Fibroblast of gingiva (primary cell): ENCODE measurements at places on chromosomes 2 and 18.

GRCh38 chr2:88692187-88692586 lies 714 bp downstream of the RPIA start:
- no peak for DNase-seq

- DNase-seq, result no peak
Measured at GRCh38 chr2:85145116-85145820, 12.1 kb downstream of the TCF7L1 start.

GRCh38 chr2:8490166-8490721 lies 191.6 kb upstream of the ID2 start:
- no peak for DNase-seq

GRCh38 chr2:98280376-98281102 lies 65.7 kb upstream of the CNGA3 start:
- no peak for DNase-seq

- DNase-seq, result no peak
Measured at GRCh38 chr2:37870829-37871228, 54.3 kb upstream of the RMDN2 start.

DNA sequence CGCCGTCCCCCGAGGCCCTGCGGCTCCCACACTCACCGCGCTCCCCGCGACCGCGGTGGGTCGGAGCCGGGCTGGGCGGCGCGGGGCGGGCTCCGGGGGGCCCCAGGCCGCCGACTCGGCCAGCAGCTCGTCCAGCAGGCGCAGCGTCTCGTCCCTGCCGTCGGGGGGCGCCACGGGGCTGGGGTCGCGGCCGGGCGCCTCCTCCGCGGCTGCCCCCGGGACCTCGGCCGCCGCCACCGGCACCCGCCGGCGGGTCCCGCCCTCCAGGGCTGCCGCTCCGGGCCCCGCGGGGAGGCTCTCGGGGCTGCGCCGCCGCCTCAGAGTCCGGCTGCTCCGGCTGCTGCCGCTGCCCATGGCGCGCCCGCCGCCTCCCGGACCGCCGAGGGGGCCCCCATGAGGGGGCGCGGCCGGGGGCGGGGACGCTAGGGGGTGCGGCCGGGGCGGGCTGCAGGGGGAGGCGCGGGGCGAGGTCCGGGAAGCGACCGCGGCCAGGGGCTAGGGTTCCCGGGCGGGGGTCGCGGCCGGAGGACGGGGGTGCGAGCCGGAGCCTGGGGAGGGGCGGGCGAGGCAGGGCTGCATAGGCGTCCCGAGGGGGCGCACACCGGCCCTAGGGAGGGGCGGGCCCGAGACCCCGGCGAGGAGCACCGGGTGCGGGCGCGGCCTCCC lies at the start of gene CYS1:
CYS1 (minus strand) TSS at position 542 of the 666 bp plus-strand sequence; CDS start at position 354, 188 bp downstream.
- DNase-seq, result no peak

DNA sequence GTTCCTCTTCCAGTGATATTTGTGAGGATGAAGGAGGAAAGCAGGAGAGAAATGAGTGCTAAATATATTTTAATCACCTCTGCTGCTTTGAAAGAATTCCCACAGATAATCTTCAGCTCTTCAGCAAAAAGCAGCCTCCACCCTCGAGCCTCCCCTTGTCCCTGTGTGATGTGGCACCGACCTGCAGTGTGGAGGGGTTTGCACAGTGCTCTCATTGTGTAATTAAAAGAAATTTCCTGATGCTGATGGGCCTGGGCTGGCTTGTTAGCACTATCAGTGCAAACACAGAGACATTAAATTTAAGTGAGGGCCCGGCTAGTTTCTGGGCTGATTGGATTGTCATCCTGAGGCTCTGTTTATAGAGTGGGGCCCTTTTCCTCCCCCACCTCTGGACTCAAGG lies 53.4 kb downstream of the KIF5C start:
- DNase-seq, result no peak

- no peak for DNase-seq
Measured at GRCh38 chr18:24456549-24456948, 3.9 kb upstream of the HRH4 start.

DNA sequence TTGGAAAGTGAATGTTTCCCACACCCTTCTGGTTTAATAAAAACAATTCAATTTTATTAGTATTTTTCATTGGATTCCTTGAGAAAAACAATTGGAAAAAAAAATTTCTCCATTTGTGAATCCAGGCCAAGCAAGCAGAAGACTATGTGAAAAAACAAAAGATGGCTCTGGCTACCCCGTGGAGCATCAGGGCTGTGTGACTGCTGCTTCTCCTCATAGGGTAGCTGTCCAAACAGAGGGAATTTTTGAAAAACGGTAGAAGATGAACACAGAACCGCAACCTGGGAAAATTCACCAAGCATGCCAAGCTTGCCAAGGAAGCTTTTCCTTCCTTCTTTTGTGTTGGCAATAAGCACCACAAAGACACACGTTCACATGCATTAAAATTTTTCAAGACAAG lies 71.3 kb upstream of the ACVR2A start:
- DNase-seq, result no peak

- DNase-seq, result no peak
Measured at GRCh38 chr2:9590641-9591040, 35.0 kb upstream of the ADAM17 start.

- peak; percentile 41 for DNase-seq
Measured at GRCh38 chr2:24816884-24817283, 23.7 kb downstream of the CENPO start.

DNA sequence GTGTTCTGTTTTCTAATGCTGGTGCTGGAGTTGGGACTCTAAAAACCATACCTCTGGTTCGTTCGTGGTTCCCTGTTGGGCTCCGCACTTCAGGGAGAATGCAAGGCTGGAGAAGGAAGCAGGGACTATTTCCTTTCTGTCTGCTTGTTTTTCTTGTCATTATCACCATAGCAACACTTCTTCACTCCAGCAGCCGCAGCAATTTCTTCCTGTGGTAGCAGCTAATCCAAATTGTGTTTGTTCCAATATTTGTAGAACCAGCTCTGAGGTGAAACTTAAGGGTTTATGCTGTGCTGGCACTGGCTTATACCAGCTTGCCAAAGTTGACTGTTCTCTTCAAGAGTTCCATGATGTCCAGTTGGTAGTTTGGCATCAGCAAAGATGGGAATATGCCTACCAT lies 301.4 kb upstream of the SYT4 start:
- peak; percentile 4 for DNase-seq

- DNase-seq, result peak; percentile 83
Measured at GRCh38 chr2:120678251-120678650, 57.4 kb upstream of the GLI2 start.

GRCh38 chr2:207825978-207826377 lies 56.3 kb upstream of the FZD5 start:
- no peak for DNase-seq

DNA sequence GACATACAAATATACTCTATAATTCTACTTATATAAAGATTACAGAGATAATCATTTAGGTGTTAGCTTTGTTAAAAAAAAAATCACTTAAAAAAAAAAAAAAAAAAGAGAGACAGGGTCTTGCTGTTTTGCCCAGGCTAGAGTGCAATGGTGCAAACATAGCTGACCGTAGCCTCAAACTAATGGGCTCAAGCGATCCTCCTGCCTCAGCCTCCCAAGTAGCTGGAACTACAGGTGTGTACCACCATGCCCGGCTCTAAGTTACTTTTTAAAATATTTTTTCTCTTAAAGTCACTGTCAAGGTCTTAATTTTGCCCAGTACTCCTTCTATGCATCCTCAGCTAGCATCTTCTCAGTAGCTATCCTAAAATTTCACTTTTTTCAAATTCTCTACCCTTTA lies 77.2 kb upstream of the SLC25A52 start:
- DNase-seq, result no peak

GRCh38 chr2:67599561-67599960 lies 202.4 kb downstream of the ETAA1 start:
- DNase-seq, result no peak

GRCh38 chr2:69582582-69583176 lies 60.9 kb downstream of the AAK1 start:
- DNase-seq, result no peak

DNA sequence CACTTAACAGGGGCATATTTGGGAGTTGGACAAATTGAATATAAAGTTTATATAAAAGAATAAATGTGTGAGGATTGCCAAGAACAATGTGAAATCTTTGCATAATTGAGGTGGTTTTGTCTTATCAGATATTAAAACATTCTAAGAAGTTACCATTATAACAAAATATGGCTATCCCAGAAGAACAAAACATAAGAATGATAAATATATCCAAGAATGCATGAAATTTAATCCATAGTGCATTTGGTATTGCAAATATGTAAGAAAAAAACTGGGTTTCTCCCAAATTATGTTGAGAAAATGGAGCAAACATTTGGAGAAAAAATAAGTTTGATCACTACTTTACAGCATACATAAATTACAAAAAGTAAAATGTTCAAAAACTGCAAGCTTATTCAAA lies 562.4 kb downstream of the RNF144A start:
- no peak for DNase-seq

- DNase-seq, result no peak
Measured at GRCh38 chr2:20465716-20466394, 19.0 kb downstream of the RHOB start.

- DNase-seq, result no peak
Measured at GRCh38 chr2:136058262-136058661, 59.7 kb downstream of the CXCR4 start.

DNA sequence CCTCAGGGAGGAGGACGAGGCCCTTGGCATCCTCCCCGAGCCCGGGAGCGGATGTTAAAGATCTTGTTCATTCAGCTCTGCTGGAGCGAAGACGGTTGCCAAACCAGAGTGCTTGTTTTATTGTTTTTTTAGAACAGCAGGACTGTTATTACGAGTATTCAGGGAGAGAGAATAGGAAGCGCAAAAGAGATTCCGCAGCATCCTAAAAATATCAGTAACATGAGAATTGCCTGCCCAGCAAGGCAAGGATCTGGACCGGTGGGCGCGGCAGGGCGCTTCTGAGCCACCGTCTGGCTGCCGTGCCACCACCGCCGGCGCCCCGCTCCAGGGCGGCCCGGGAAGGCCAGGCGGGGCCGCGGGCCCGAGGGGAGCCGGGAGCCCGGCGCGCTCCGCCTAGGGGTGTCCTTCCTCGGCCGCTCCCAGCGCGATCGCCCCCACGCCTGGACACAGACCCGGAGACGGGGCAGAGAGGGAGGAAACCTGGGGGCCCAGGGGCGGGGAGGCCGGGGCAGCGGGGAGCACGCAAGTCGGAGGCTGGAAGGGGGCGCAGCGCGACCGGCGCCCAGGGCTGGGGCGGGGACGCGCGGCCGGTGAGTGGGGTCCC lies 843 bp downstream of the CYS1 start:
- DNase-seq, result peak; percentile 65

DNA sequence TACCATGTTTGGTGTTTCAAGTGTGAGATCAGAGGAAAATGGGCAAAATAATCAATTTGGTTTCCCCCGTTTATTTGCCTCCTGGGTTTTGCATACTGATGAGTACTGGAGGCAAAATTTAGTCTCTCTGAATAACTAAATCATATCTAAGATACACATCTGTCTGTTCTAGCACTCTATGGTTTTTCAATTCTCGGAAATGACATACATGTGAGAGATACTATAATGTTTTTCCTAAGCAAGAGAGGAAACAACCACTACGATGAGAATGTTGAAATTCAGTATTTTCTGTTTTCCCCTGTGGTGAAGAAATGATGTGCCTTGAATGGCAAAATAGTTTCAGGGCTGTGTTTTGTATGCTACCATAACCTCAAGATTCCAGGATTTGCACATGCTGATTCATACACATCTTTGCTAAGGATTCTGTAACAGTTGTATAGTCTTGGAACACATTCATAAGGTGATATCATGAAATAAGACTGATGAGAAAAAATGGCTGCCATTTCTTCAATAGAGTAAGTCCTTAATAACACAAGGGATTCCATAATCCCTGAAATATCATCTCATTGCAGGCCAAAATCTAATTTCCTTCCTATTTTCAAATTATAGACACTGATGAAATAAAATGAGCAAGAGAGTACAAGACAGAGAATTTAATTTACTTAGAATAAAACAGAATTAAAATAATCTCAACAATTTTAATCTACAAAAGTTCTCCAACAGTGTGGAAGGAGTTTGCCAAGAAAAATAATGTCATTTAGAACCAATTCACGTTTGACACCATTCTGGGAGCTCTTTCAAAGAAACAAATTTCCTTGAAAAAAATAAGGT lies 316.6 kb downstream of the FIGN start:
- peak; percentile 45 for DNase-seq

DNA sequence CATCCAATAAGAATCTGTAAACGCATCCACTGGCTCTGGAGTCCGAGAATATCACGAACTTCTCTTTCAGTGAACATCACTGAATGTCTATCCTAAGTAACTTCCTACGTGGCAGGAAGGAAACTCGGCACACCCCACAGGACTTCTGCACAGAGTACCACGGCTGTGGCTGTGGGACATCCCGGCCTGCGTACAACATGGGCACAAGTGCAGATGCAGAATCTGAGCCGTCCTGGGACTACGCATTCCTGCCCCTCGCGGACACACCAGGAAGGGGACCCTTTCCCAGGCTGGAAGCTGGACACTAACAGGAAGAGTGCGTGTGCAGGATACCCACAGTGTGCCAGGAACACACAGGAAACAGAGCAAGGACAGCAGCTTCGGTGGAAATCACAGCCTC lies 60.6 kb downstream of the ZNF516 start:
- no peak for DNase-seq

GRCh38 chr2:207136874-207137273 lies 28.9 kb downstream of the KLF7 start:
- no peak for DNase-seq

GRCh38 chr18:7646174-7646886 lies 79.2 kb downstream of the PTPRM start:
- no peak for DNase-seq

GRCh38 chr2:124692707-124693106 lies 667.6 kb downstream of the CNTNAP5 start:
- no peak for DNase-seq

DNA sequence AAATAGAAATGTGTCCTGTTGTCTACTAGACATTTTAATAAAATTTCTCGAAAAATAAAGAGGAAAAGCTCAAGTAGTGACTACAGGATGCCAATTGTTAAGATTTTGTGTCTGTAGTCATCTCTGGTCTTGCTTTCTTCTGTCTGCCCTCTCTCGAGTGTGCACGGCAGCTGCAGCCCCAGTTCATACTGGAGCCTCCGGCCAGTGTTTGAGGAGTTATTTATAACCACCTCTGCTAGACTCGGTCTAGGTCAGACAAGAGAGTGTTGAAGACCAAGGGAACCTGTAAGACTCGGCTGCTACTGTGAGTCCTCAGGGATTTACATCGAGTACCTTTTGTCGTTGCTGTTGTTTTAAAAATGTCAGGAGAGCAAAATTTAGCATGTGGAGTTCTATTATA lies 810.1 kb upstream of the POU3F3 start:
- peak; percentile 2 for DNase-seq

- DNase-seq, result no peak
Measured at GRCh38 chr2:17035010-17035409, 369.4 kb upstream of the CYRIA start.

- DNase-seq, result no peak
Measured at GRCh38 chr2:1738163-1738562, 6.2 kb downstream of the PXDN start.

- no peak for DNase-seq
Measured at GRCh38 chr2:17251171-17251570, 267.1 kb downstream of the RAD51AP2 start.

- DNase-seq, result no peak
Measured at GRCh38 chr2:177658309-177658708, 265.7 kb downstream of the AGPS start.
